ENCODE measurements at places on chromosomes 2 and 18. TPM values are rescaled to one million over a fixed set of nuclear protein-coding genes. Genes with fewer than 3 reads are reported as not detected.
A peak's percentile ranks its signal among the peaks of the same experiment; 100 is the strongest.

DNA sequence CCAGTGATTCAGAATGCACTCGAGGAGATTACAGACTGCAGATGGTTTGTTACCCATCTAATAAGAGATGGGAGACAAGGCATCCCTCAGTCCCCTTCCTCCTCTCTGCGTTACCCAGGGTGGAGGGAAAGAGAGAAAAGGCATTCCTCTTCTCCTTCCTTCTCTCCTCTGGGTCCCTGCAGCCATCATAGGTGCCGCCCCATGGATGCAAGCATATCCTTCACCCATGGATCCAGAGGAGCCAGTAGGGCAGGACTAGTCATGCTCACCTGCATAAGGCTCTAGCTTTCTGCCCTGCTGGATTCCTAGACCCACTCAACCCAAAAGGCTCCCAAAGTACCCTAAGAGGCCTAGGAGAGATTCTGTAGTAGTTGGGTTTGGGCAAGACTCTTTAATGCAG is 20.4 kb downstream of the CMPK2 start:
- peak; percentile 36 for DNase-seq

GRCh38 chr2:2782007-2782406 is 450.9 kb upstream of the MYT1L start:
- no peak for DNase-seq

GRCh38 chr18:75473316-75473715 is 45.8 kb upstream of the SMIM21 start:
- DNase-seq = no peak

- no peak for DNase-seq
These were observed at the start of gene LYPD6 for GRCh38 chr2:149330127-149331022. Gene LYPD6 (plus strand): TSS chr2:149330587. CDS start chr2:149437709, 107,122 bp downstream.

DNA sequence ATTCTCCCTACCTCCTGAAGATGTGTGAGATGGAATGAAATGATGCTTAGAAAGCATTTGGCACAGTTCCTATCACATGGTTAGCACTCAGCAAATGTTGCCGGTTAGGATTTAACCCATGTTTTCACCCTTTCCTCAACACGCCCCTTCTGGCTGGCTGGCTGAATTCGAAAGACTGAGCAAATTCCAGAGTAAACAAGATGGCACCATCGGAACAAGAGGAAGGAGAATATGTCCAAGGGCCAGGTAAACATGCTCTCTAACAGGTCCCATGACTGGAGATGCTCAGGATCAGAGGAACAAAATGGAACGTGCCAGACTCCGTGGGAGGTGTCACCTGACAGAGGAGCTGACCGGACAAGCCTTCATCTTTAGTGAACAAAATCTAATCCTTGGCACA is 145.6 kb downstream of the ANKRD44 start:
- DNase-seq = no peak

DNA sequence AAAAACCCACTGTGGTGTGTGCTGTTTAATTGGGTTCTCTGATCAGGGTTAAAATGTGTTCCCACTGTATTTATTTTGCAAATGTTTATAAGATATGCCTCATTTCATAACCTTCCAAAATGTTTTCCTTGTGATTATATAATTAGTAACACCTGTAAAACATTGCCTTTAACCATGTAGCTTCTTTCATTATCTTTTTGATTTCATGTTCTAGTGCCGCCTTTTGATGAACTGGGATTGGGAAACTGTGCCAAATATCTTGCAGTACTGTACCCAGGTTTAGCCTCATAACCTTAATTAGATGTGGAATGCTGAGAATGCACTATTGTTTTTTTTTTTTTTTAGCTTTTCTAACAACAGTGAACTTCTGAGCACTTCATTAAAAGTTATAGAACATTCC is 96.9 kb downstream of the TANC1 start:
- DNase-seq = no peak

DNA sequence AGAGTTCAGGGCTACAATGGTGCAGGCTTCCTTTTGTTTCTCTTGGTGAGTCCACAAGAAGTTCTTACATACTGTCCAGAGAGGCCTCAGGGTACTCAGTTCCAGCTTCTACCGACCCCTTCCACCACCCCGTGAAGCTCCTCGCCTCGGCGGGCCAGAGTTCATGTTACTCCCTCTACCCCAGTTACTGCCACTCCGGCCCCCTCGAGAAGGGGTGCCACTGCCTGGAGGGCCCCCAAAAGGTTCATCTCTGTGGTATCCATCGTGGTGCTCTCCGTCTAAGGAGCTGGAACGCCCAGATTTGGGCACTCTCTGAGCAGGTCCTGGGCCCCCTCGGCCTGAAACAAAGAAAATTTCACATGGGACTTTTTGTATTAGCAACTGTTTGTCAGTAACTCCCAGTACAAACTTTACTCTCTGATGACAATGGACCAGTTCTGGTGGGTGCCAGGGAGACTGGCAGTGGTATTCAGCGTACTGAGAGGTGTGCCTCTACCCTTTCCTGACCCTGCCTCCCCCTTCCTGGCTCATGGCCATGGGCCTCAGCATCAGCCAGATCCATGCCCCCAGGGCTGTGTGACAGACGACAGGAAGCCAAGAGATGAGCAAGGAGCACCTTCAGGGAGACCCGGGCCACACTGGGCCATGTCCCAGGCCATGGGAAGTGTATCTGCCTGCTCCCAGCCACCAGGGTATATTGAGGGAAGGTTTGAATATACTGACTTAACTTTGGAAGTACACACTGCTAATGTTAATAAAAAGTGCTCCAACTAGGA is 5.1 kb downstream of the SFT2D3 start:
- no peak for DNase-seq

DNA sequence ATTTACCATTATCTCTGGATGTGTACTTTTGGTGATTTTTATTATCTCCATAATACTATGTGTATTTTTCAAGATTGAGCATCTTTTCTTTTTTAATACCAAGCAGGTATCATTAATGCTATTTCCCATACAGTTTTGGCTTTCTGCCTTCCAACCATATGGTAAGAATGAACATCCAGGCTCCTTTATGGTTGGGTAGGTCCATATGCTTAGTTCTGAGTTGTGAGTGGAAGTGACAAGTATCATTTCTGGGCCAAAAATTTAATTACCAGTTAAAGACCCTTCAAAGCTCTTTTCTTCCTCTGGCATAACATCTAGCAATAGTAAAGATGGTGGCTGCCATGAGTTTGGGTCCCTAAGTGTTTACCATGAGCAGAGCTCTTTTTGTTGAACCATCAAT is 4.3 kb upstream of the RBM43 start:
- no peak for DNase-seq

DNA sequence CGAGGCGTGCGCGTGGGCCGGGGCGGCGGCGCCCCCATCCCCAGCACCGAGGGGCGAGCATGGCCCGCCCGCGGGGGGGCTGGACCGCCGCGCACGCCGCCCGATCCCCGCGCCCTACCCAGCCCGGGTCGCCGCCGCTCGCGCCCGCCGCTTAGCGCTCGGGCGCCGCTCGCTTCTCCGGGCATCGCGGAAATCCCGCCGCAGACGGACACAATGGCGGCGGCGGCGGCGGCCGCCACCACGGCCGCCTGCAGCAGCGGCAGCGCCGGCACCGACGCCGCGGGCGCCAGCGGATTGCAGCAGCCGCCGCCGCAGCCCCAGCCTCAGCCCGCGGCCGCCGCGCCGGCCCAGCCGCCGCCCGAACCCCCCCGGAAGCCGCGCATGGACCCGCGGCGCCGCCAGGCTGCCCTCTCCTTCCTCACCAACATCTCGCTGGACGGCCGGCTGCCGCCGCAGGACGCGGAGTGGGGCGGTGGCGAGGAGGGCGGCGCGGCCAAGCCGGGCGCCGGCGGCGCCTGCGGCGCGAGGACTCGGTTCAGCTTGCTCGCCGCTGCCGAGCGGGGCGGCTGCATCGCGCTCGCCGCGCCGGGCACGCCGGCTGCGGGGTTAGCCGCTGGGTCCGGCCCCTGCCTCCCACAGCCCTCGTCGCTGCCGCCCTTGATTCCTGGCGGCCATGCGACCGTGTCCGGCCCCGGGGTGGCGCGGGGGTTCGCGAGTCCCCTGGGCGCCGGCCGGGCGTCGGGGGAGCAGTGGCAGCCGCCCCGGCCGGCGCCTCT is 453 bp downstream of the CABLES1 start:
- peak; percentile 46 for DNase-seq

DNA sequence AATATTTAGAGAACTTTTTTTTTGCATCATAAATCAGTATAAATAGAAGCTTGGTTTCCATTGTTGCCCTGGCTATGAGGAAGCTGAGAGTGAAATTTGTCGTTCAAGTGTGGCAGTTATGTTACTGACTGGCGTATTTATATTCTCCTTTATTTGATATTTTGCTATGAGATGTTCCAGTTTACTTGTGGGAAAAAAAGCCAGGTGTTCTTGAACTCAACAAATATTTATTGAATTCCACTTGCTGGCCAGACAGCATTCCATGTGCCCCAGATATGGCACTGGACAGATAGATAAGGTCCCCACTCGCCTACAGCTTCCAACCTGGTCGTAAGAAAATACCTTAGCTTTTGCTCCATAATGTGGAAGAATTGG is 44.7 kb downstream of the NEDD4L start:
- no peak for DNase-seq

- DNase-seq = no peak
These were observed 2108.8 kb upstream of the PIK3C3 start for GRCh38 chr18:39846265-39846664.

- no peak for DNase-seq
These were observed 6.7 kb downstream of the TGIF1 start for GRCh38 chr18:3456686-3457069.

DNA sequence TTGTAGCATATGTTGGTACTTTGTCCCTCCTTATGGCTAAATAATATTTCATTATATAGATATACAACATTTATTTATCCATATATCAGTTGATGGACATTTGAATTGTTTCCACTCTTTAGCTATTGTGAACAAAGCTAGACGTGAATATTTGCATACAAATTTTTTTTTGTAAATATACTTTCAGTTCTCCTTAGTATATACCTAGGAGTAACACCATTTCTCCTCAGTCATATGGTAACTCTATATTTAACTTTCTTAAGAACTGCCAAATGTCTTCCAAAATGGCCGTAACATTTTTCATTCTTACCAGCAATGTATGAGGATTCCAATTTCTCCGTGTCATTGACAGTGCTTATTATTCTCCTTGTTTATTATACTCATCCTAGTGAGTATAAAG is 74.5 kb downstream of the TMEM185B start:
- no peak for DNase-seq

GRCh38 chr2:146037334-146037870 is 1517.5 kb upstream of the ZEB2 start:
- DNase-seq = no peak

GRCh38 chr2:74206180-74206688 is 7.8 kb downstream of the MTHFD2 start:
- peak; percentile 63 for DNase-seq

DNA sequence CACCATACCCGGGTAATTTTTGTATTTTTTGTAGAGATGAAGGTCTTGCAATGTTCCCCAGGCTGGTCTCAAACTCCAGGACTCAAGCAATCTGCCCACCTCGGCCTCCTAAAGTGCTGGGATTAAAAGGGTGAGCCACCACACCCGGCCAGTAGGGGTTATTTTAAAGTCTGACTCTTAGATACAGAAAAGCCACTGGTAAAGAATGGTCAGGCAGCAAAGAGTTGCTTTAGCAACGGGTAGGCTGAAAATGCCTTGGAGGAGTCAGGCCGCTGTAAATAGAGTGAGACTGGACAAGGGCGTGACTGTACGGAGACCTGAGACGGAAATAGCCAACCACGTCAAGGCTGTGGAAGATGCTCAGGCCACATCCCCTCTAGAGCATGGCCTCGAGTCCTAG is 54.2 kb downstream of the ACKR3 start:
- DNase-seq = no peak

DNA sequence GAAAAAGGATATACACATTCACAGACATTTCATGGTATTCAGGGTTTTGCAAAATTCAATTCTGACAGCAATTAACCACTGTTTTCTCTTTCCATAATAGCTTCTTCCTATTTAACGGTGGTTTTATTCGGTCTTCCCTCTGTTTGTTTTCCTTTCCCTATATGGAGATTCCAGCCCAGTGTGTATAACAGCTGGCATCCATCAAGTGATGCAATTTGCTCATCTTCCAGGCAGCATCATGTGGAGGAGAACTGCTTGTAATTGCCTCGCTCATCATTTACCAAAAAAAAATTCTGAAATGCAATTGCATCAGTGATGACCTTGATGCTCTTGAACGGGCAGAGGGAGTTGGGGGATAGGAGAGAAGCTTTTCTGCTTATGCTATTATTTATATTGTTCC is 165.9 kb upstream of the PGAP1 start:
- no peak for DNase-seq

GRCh38 chr2:234677758-234678538 is 181.1 kb upstream of the ARL4C start:
- no peak for DNase-seq

DNA sequence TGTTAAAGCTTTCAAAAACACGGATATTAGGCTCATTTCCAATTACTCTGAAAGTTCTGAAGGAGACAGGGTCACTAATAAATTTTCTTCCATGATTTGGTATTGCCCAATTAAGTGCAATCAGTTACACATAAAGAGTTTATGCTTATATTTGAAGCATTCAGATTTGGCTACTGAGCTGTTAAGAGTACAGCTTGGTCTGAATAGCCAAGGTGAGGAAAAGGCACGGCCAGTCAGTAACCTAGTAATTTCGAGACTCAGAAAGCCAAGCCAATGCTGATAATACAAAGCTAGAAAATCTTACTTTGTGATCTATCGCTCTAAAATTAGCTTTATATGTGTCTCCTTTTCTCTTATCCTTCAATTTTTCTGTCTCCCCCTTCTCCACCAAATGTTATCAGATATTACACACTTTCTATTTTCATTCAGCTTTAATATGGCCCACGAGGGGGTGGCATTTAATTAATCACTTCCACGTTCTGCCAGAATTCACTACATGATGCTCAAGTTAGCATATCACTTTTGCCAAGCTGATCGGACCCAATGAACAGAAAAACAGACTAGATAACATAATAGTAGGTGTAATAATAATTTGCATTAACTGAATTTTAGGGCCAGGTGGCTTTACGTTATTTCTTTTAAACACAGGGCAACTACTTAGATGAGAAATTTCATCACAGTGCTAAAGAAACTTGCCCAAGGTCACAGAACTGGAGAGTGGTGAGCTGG is 138.4 kb downstream of the TCF4 start:
- DNase-seq = no peak

- DNase-seq = no peak
These were observed 781.1 kb upstream of the FSHR start for GRCh38 chr2:49935449-49935848.

GRCh38 chr18:10759241-10759640 is 233.4 kb downstream of the NAPG start:
- no peak for DNase-seq

Gene BMP10
- total RNA-seq = not detected

Gene CNTNAP5
- not detected for total RNA-seq

Gene VAMP8
- total RNA-seq = 98.3 TPM

Gene NAB1
- total RNA-seq = 43.6 TPM

Gene CCDC121
- 0.44 TPM for total RNA-seq

Gene ELOA2
- total RNA-seq = not detected

Gene CD226
- 53.3 TPM for total RNA-seq

Gene RAB6C
- not detected for total RNA-seq

Gene FAM237A
- total RNA-seq = not detected

All from activated CD4-positive, alpha-beta T cell treated with anti-CD3 and anti-CD28 coated beads for 36 hours (primary cell).